ENCODE measurements at places on chromosomes 11 and 22.
A peak's percentile ranks its signal among the peaks of the same experiment; 100 is the strongest.

DNA sequence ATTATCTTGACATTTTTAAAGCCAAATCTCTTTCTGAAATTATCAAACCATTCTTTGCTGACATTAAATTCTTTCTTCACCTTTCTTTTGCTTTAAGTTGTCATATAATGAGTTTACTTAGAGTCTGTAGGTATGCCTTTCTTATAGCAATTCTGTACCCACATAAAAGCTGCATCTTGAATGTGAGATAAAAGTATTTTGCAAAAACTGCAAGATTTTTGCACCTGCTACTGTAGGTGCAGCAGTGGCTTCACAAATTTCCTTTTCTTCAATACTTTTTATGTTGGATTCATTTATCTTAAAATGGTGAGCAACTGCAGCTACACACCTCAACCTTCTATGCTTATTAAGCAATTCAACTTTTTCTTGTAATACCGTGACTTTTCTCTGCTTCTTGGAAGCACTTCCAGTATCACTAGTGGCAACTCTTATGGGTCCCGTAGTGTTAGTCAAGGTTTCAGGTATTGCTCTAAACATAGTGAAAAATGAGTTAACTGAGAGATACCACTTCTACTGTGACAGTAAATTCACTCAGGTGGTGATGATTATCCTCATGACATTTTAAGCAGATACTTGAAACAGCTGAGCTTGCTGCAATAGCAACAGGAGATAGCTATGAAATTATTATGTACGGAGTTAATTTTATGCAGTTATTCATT lies 18.8 kb downstream of the ZFP91 start:
- DNase-seq: no peak

DNA sequence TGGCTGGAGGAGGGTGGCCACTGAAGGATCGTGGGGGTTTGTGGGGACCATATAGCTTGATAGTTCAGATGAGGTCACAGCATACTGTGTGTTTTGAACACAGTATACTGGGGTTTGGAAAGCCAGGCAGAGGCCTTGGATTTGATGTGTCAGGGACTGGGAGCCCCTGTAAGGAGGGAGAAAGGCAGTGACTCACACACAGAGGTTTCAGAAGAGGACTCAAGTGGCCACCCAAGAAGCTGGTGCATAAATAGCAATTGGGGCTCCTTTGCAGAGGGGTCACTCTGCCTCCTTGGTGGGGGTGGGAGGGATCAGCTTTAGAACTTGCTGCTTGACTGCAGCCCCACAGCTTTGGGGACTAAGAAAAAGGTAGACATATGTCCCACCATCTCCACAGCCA lies 39.3 kb downstream of the SLC5A1 start:
- no peak for DNase-seq

DNA sequence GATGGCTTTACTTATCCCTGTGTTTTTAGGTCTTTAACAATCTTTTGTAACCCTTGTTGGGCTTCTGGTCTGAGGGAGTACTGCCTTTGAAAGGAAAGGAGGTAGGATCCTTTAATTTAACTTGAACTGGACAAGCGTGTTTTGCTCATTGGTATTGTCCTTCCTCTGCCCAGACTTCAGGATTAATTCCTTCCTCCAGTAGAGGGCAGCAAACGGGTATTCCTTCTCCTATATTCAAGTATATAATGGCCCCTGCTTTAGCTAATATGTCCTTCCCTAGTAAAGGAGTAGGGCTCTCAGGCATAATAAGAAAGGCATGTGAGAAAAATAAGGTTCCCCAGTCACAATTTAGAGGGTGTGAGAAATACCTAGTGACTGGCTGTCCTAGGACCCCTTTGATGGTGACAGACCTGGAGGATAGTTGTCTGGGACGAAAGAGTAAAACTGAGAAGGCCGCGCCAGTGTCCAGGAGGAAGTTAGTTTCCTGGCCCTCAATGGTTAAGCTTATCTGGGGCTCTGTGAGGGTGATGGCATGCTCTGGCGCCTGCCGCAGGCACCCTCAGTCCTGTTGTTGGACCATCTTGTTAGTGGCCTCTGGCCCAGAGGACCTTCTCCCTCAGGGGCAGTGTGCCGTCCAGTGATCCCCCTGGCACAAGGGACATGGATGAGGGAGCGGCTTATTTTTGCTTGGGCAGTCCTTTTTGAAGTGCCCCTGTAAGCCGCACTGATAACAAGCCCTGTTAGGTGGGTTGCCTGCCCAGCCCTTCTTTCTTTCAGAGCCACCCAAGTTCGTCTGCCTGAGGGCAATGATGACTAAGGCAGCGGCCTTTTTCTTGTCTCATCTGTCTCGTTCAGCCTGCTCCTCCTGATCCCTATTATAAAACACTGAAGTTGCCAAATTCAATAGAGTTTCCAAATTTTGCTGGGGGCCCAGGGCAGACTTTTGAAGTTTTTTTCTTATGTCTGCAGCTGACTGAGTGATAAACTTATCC lies 51.8 kb downstream of the C11orf71 start:
- peak; percentile 22 for DNase-seq

- peak; percentile 72 for DNase-seq
These were observed 4.7 kb upstream of the SHISA8 start for GRCh38 chr22:41919357-41920224.

- no peak for DNase-seq
These were observed 82.7 kb upstream of the EED start for GRCh38 chr11:86161837-86162236.

DNA sequence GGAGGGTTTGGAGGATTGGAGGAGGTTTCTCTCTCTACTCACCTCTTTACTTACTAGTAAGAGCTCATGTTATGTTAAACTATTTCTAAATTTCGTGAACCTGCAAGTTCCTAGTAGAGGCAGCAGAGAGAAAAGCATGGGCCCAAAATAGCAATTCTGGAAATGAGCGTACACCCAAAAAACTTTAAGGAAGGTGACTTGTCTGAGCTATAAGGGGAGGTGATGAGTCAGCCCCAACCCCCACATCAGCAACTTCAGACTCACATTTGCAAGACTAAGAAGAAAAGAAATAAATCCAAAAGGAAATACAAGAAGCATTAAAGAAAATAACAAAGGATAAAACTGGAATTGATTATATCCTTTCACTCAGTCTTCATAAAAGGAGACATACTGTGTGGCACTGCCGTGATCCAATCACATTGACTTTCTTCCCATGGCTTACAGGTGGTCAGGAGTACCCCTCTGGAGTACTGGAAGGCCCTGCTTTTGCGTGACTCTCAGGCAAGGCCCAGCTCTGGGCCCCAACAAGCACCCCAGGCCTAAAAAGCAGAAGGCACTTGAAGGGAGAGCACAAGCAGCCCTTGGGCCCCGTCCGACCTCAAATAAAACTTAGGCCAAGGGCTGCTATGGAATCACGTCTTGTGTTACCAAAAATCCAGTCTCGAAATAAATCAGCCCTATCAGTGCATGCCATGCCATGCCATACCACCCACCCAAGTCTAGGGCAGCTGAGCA lies 14.3 kb downstream of the PACSIN2 start:
- DNase-seq: peak; percentile 43

GRCh38 chr11:122165607-122166371 lies 49.8 kb upstream of the BLID start:
- no peak for DNase-seq

DNA sequence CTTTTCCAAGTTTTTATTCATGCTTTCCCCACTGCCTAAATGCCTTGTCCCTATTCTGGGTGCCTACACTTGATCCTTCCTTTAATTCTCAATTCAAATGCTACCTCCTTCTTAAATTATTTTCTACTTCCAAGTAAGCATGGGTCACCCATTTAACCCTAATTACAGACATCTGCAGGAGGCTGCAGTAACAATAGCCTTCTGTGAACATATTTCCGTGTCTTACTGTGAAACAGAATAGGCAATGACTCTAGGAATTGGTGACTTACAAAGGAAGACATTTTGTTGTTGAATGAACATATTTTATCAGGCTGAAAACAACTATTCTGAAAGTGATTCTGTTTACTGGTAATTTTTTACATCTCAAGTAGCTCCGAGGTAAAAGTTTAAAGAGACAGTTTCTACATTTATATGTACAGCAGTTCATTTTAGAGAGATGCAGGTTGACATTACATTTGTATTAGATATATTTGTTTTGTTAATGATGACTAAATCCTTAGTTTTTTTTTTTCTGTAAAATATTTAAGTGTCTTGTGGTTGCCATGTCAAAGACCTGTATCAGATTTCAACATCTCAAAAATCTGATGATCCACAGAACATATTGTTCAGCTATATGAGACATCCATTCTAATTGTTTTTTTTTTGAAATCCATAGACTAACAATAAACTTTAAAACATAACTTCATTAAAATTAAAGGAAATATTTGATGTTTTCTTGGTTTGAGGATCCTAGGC lies 316.8 kb downstream of the CASP12 start:
- DNase-seq: no peak

GRCh38 chr11:107928046-107928766 lies at the start of gene RAB39A:
TSS of gene RAB39A (plus strand) at chr11:107928448. CDS start at chr11:107928569, 121 bp downstream.
- DNase-seq: peak; percentile 69

DNA sequence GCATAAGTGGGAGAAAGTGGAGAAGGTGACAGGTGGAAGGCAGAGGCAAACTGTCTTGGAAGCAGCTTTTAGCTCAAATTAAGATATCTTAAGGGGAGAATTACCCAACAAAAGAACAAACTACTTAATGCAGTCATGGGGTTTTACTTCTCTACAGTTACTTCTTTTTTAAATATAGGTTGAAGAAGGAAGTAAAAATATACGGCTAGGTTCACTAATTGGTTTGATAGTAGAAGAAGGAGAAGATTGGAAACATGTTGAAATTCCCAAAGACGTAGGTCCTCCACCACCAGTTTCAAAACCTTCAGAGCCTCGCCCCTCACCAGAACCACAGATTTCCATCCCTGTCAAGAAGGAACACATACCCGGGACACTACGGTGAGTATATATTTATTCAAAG lies 40.8 kb downstream of the PDHX start:
- DNase-seq: no peak

GRCh38 chr22:41401781-41402648 lies 20.3 kb downstream of the TEF start:
- DNase-seq: no peak

- no peak for DNase-seq
These were observed 2.1 kb upstream of the MADD start for GRCh38 chr11:47267876-47268275.

GRCh38 chr22:36385491-36386350 lies 2.0 kb downstream of the MYH9 start:
- DNase-seq: peak; percentile 72

DNA sequence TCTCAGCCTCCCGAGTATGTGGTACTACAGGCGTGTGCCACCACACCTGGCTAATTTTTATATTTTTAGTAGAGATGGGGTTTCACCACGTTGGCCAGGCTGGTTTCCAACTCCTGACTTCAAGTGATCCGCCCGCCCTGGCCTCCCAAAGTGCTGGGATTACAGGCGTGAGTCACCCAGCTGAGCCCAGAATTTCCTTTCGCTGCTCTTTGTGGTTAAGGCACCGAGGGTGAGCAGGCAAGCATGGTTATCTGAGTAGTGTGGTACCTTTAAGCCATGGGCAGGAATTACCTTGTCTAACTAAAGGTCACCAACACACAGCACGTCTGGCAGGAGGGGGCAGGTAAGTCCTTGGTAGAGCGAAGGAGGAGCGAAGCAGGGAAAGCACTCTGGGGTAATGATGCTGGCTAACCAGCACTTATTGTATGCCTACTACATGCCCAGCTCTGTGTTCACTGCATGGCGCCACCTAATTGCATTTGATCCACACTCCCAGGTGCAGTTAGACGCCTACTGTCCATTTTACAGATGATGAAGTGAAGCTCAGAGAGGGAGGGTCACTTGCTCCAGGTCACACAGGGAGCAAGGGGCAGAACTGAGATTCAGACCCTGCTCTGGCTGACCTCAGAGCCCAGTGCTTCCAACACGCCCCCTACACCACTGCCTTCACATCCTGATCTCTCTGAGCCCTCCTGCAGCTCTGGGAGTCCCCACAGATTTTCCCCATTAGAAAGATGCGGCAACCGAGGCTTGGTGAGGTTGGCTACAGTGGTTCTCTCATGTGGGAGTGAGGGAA lies 45.7 kb downstream of the TRIOBP start:
- peak; percentile 41 for DNase-seq

DNA sequence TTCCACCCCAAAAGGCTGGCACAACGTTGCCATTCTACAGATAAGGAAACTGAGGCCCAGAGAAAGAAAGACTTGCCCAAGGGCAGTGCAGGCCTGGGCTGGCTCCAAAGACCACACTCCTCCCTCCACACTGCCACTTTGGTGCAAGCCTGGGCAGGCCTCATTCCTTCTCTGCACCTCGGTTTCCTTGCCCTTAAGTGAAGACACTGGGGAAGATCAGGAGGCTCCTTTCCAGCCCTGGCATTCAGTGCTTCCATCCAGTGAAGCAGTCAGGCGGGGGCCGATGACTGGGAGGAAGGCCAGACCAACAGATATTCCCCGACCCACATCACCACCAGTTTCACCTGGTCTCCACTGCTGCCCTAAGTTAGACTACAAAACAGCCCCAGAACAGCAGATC lies 18.3 kb upstream of the TCF20 start:
- DNase-seq: no peak

- no peak for DNase-seq
These were observed 20.3 kb upstream of the RRM1 start for GRCh38 chr11:4074266-4074665.

DNA sequence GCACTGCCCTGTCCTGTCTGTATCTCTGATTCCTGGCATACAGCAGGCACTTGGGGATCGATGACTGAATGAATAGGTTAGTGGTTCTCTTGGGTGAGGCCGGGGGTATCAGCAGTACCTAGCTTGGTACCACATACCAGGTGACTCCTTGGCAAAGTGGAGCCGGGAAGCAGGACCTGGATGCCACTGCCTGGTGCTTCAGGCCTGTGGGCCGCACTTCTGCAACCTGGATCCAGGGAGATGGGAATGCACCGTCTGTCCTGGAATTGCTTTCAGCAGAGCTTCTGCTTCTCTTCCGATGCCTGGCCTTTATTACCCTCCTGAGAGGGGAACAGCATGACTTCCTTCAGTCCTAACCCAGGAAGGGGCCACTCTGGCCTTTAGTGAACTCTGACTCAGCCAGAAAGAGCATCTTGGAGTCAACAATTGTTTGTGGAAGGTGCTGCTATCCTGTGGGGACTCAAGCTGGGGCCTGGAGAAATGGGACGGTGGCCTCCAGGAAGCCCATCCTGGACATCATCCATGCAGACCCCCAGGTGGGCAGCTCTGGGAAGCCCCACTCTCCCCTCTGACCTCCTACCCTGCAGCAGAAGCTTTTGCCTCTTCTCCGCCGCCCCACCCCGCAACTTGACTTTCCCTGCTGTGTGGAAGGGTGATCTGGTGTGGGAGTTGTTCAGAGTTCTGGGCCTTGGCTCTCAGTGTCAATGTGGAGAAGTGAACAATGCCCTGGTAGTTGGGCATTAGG lies 5.1 kb downstream of the CD82 start:
- DNase-seq: no peak

- DNase-seq: no peak
These were observed 1173.9 kb downstream of the LRRC4C start for GRCh38 chr11:40285558-40285957.

Measured in activated naive CD8-positive, alpha-beta T cell treated with anti-CD3 and anti-CD28 coated beads, Interleukin-2, amount 50 U/mL, for 24 hours (primary cell).